ENCODE measurements at places on chromosomes 4 and X. TPM values are rescaled to one million over a fixed set of nuclear protein-coding genes. Genes with fewer than 3 reads are reported as not detected.

DNA sequence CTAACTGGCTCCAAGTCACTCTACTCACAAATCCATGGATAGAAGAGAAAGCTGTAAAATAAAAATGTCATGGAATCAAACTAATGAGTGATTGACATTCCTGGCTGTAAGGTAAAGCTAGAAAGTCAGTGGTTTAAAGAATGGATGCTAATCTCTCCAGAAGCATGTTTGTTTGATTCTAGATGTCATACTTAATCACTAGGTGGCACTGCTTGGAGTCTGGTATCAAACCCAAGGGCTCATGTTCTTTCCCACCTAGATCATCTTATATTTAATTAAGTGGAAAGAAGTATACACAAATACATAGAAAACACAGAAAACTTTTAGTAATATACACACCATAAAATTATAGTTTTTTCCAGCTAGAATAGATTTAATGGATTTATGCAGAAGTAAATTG, 2666.6 kb downstream of the PCDH7 start:
- DNase-seq: no peak

DNA sequence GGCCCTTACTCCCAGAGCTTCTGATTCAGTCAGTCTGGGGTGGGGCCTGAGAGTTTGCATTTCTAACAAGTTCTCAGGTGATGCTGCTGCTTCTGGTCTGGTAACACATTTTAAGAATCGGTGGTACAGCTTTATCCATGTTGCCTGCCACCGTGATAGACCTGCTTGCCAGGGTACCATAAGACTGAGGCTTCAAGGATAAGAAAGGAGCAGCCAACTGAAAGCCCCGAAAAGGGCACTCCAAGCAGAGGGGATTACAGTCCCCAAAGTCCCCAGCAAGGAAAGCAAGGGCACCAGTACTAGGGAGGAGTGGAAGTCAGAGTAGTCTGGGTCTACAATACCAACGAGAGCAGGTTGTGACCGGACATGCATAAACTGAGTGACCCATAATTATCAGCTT, 49.8 kb downstream of the APOO start:
- DNase-seq: no peak

DNA sequence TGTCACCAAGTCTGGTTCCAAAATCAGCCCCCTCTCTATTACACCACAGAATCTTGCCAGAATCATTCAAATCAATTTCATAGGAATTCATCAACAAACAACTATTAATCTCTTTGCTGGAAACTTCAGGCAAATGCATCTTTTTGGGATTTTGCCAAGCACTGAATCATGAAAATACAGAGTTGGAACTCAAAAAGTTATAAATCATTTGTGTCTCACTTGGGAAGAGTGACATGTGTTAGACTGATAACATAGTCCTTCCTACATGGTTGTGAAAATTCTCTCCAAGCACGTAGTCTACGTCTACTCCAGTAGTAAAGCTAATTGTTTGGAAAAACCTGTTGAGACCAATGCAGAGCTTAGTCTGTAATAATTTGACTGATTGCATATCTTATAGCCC, 19.0 kb downstream of the CXCL8 start:
- no peak for DNase-seq

- DNase-seq: no peak
These were observed 10.8 kb upstream of the KLKB1 start for GRCh38 chr4:186216465-186217024.

- no peak for DNase-seq
These were observed 740.1 kb downstream of the KLHL13 start for GRCh38 chrX:117376460-117376859.

DNA sequence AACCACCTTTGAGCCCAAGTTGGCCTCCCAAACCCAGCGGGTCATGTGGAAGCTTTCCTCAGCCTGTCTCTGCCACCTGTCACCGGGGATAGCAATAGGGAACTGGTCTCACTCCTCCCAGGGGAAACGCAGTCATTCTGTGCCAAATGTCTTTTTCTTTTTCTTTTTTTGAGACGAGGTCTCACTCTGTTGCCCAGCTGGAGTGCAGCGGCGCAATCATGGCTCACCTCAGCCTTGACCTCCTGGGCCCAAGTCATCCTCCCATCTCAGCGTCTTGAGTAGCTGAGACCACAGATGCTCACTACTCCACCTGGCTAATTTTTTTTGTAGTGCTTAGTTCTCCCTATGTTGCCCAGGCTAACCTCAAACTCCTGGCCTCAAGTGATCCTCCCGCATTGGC, 40.3 kb downstream of the MED28 start:
- DNase-seq: no peak

GRCh38 chr4:77201343-77201742, 44.3 kb downstream of the CCNG2 start:
- DNase-seq: no peak

GRCh38 chr4:101022151-101023024, 324.9 kb downstream of the PPP3CA start:
- no peak for DNase-seq

- peak; percentile 29 for DNase-seq
These were observed 24.0 kb downstream of the STEEP1 start for GRCh38 chrX:119541188-119541587.

GRCh38 chr4:138851391-138852335, 163.9 kb upstream of the NOCT start:
- DNase-seq: no peak

GRCh38 chrX:115561605-115562479, 868 bp downstream of the PLS3 start:
- no peak for DNase-seq

DNA sequence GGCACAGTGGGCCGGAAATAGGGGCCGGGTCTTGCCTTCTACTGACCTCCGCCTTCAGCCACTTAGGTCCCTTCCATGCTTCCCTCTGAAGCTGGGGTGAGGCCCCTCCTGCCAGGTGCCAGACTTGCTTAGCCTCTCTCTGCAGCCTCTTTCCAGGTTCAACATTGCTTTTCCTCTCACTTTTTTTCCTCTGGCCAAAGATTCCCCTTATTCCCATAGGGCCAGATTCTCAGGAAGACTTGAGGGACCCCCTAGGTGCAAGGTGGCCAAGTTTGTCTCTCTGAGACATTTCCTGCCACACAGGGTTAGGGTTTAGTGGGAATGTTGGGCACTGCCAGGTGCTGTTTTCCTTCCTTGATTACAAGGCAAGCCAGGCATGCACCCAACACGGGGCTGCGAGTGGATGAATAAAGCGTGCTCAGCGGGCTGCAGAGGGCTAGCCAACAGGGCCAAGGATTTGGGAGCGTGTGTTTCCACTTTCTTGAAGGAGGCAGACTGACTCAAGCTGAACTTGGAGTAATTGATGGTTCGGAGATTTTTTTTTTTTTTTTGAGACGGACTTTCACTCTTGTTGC, 7.6 kb upstream of the GJB1 start:
- no peak for DNase-seq

- no peak for DNase-seq
These were observed 39.3 kb upstream of the NHSL2 start for GRCh38 chrX:71871367-71871766.

- DNase-seq: no peak
These were observed 95.4 kb downstream of the NKX6-1 start for GRCh38 chr4:84403656-84404055.

DNA sequence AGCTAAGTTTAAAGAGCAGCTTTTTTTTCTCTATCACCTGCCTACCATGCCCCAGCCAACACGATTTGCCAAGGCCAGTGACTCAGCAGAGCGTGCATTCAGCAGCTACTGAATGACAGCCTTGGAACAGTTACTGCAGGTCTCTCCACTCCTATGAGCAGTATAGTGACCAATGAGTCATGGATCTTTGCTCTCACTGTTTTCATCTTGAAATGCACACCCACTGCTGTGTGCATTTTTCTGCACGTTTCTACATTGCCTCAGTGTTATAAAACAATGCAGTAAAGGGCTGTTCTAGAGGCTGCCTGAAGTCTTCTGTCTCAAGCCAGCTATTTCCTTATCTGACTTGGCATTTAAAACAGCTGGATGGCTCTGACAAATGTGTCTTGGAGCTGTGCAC, 66.0 kb upstream of the C4orf54 start:
- no peak for DNase-seq

DNA sequence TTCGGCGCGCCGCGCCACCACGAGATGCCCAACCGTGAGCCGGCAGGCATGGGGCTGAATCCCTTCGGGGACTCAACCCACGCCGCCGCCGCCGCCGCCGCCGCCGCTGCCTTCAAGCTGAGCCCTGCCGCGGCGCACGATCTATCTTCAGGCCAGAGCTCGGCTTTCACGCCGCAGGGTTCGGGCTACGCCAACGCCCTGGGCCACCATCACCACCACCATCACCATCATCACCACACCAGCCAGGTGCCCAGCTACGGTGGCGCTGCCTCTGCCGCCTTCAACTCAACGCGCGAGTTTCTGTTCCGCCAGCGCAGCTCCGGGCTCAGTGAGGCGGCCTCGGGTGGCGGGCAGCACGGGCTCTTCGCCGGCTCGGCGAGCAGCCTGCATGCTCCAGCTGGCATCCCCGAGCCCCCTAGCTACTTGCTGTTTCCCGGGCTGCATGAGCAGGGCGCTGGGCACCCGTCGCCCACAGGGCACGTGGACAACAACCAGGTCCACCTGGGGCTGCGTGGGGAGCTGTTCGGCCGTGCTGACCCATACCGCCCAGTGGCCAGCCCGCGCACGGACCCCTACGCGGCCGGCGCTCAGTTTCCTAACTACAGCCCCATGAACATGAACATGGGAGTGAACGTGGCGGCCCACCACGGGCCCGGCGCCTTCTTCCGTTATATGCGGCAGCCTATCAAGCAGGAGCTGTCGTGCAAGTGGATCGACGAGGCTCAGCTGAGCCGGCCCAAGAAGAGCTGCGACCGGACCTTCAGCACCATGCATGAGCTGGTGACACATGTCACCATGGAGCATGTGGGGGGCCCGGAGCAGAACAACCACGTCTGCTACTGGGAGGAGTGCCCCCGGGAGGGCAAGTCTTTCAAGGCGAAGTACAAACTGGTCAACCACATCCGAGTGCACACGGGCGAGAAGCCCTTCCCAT, 1.1 kb downstream of the ZIC3 start:
- DNase-seq: no peak

- no peak for DNase-seq
These were observed 17.2 kb downstream of the FAM13A start for GRCh38 chr4:89039730-89040338.

DNA sequence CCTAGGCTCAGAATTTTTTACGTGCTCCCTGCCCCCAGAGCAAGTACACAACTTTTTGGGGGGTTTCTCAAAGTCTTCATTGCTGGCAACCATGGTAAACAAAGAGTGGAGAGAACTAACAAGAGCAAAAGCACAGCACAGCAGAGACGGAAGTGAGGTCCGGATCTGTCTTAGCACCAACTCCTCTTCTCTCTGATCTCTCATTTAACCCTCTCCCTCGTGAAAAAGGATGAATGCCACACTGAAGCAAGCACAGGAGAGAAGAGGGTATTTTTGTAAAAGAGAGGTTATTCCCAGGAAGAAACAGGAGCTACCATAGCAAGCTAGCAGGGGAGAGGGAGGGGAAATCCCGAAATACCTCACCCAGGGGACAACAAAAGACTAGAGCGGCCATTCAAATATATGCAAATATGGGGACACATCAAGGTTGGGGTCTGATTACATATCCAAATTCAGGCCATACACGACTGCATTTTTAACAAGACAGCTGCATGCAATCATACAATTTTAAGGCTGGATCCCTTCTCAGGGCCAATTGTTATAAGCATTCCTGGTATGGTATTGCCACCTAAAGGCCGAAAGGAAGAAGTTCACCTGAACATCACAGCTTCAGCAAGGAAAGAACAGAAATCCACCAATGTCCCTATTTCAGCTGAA, 46.6 kb downstream of the CD40LG start:
- DNase-seq: peak; percentile 5

- DNase-seq: no peak
These were observed 76.5 kb upstream of the BCOR start for GRCh38 chrX:40174001-40174853.

DNA sequence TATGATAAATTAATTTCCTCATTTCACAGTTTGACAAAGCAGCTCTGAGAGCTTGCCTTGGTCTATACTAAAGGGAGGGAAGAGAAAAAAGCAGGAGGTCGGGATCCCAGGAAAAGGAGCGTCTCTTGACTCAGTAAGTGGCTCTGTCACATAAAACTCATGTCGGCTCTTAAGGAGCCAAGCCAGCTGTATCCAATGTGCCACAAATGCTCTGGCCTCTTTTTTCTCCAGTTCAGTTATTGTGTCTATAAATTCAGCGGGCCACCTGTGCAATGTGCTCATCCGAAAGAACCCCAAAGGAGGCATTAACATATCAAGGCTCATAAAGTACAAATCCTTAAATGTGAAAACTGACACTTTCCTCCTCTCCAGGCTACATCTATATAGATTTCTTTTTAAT, 337.7 kb upstream of the FAM241A start:
- DNase-seq: no peak

DNA sequence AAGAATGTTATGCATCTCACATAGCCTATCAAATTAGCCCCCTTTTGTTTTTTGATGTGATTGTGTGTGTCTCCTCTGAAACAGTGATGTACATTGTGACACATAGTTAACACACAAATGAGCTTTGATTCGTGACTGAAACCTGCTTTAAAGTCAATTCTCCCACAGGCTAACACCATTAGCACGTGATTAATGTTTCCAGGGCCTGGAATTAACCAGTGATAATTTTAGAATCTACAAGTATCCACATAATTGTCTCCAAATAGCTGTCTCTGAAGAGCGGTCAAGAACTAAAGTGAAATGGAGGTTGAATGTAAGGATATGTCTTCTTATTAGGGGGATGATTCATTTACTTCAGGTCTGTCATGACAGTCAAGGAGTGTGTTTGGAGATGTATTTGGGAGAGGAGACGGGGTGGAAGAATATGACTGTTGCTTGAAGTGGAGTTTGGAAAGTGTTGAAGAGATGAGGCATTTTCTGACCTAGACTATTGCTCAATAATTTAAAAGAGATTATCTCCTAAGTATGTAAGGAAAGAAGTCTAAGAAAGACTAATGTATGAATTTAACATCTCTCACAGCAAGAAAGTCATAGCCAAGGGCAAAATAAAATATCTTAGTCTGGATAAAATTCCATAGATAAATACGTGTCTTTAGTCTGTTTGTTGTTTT, 13.7 kb upstream of the RASGEF1B start:
- no peak for DNase-seq

DNA sequence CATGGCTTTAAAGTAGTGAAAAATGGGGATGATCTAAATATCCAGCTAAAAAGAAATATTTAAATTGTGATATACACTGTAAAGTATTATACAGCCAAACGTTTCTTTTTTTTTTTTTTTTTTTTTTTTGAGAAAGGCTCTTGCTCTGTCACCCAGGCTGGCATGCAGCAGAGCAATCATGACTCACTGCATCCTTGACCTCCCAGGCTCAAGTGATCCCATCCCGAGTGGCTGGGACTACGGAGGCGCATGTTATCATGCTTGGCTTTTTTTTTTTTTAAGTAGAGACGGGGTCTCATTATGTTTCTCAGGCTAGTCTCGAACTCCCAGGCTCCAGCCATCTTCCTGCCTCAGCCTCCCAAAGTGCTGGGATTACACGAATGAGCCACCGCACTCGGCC, 17.1 kb downstream of the SMIM14 start:
- DNase-seq: peak; percentile 45

- DNase-seq: no peak
These were observed 1819.2 kb upstream of the ADGRL3 start for GRCh38 chr4:59380841-59381366.

PNMA5 gene
- total RNA-seq: not detected

SLC26A1 gene
- under 0.01 TPM for total RNA-seq

NXF2 gene
- not detected for total RNA-seq

VGLL1 gene
- total RNA-seq: not detected

ITIH6 gene
- not detected for total RNA-seq

CSAG1 gene
- total RNA-seq: not detected

SOWAHB gene
- total RNA-seq: not detected

YTHDC1 gene
- 40.4 TPM for total RNA-seq

CT45A6 gene
- total RNA-seq: not detected
